Karpas-422 (cell line): ENCODE measurements at places on chromosomes 4 and X. TPM values are rescaled to one million over a fixed set of nuclear protein-coding genes. Genes with fewer than 3 reads are reported as not detected.

Gene ATRX
- total RNA-seq, result 69.7 and 92.5 TPM in 2 replicates

Gene STS
- 15.6 and 28.5 TPM in 2 replicates for total RNA-seq

Gene TLR3
- 4.3 and 9.7 TPM in 2 replicates for total RNA-seq

Gene ANXA3
- total RNA-seq, result not detected in 2 replicates

Gene PNMA6A
- not detected in 2 replicates for total RNA-seq

Gene PNMA6F
- total RNA-seq, result not detected in 2 replicates

Gene ADH1B
- not detected in 2 replicates for total RNA-seq

Gene SLC34A2
- total RNA-seq, result not detected in 2 replicates

Gene BEND4
- total RNA-seq, result not detected in 2 replicates

Gene GRPEL1
- total RNA-seq, result 19.4 and 37.4 TPM in 2 replicates

Gene LONRF3
- total RNA-seq, result 5.4 and 6.3 TPM in 2 replicates

Gene FDCSP
- not detected in 2 replicates for total RNA-seq

Gene ETNPPL
- total RNA-seq, result not detected in 2 replicates

Gene NXF2
- total RNA-seq, result not detected in 2 replicates

Gene AFAP1
- total RNA-seq, result not detected in 2 replicates

Gene NPY1R
- not detected in 2 replicates for total RNA-seq

Gene CDKL2
- total RNA-seq, result 0.11 TPM in 1 of 2 replicates, not detected in the other

Gene SMIM10
- not detected in 2 replicates for total RNA-seq

Gene RPL34
- total RNA-seq, result 1,954 and 2,083 TPM in 2 replicates
